ENCODE measurements at places on chromosomes 13 and 19. TPM values are rescaled to one million over a fixed set of nuclear protein-coding genes. Genes with fewer than 3 reads are reported as not detected.

IGFL3 gene
- total RNA-seq = not detected

GRCh38 chr13:40149611-40150274, 494.3 kb downstream of the COG6 start:
- DNase-seq = no peak

CYP4F8 gene
- total RNA-seq = not detected

KIR3DL1 gene
- not detected for total RNA-seq

GRCh38 chr13:93446238-93446637, 219.6 kb downstream of the GPC6 start:
- no peak for DNase-seq

FTL gene
- 1,225 TPM for total RNA-seq

CBY2 gene
- not detected for total RNA-seq

DNA sequence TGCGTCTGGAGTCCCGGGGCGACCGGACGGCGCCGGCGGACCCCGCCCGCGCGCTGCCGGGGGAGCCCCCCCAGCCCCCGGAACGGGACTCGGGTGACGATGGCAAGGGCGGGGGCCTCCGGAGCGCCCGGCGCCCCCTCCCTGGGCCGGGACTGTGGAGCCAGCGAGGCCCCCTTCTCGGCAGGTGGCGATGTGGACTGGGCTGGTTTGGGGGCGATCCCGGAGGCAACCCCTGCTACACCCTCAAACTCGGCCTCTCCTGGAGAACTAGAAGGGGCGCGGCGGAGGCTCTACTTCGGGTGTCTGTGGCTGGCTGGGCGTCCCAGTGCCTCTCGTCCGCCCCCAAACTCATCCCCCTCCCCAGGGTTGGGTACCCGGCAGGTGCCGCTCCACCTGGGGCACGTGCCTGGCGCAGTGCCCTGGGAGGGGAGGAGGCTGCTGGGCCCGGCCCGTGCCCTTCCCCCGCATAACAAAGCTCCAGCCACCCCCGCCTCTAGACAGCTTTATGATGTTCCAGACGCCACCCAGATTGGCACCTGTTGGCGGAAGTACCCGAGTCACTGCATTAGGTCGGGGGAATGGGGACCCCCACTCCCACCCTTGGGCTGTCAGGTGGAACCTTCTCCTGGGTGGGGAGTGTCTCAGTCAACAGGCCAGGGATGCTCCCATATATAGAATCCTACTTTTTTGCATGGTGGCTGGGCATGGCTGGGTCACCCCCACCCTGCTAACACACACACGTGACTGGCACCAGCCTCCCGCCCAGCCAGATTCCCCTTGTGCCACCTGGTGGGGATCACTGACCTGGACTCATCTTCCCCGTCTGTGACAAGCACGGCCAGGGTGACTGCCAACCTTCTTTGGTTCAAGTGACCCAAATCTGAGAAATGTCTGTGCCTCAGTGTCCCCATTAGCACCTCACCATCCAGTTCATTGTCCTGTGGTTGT, 722 bp downstream of the PKN1 start:
- peak; percentile 35 for DNase-seq

- DNase-seq = no peak
These were observed 706.5 kb upstream of the MIR17HG start for GRCh38 chr13:90640976-90641375.

GRCh38 chr13:79097201-79097600, 308.9 kb downstream of the RBM26 start:
- no peak for DNase-seq

GRCh38 chr19:16702123-16702522, 17.5 kb upstream of the NWD1 start:
- no peak for DNase-seq

DNA sequence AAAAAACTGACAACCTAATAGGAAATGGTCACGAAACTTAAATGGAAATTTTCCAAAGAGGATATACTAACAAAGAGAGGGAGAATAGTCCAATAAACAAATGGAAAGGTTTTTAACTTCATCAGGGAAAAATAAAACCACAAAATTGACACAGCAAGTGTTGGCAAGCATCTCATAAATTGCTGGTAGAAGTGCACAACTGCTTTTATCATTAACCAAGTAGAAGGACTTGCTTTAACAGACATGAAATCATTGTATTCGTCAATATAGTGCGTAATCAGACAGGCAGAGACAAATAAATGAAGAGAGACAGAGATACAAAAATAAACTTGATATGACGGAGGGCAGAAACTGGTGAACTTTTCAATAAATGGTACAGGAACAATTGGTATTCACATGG, 7.4 kb downstream of the TGDS start:
- DNase-seq = no peak

ITGBL1 gene
- total RNA-seq = 0.09 TPM

GRCh38 chr19:21084343-21084742, 2.3 kb downstream of the ZNF714 start:
- DNase-seq = no peak

ZNF225 gene
- total RNA-seq = 5.1 TPM

PLIN3 gene
- 61.3 TPM for total RNA-seq

DNA sequence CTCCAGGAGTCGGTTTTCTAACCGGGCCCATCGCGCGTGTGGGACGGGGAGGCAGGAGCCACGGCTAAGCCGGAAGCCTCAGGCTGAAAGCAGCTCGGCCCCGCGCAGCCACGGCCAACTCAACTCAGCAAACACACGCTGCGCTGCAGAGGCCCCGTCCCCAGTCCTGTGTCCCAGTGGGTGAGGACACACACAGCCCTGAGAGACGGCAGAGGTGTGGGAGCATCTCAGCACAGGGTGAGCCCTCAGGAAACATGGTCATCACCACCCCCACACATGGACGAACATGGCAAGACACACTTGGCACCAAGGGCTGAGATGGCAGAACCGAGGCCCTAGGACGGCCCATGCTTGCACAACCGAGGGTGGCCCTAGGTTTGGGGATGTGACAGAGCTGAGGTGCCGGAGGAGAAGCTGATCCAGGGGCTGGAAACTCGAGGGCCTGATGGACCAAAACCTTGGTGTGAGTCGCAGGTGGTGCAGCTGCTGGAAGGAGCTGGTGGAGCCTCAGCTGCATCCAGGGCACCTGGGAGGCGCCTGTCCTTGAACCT, 29.0 kb upstream of the C13orf46 start:
- DNase-seq = no peak

All from WTC11 (cell line).